H1 (cell line): ENCODE measurements at places on chromosomes 12 and 14. TPM values are rescaled to one million over a fixed set of nuclear protein-coding genes. Genes with fewer than 3 reads are reported as not detected.

DNA sequence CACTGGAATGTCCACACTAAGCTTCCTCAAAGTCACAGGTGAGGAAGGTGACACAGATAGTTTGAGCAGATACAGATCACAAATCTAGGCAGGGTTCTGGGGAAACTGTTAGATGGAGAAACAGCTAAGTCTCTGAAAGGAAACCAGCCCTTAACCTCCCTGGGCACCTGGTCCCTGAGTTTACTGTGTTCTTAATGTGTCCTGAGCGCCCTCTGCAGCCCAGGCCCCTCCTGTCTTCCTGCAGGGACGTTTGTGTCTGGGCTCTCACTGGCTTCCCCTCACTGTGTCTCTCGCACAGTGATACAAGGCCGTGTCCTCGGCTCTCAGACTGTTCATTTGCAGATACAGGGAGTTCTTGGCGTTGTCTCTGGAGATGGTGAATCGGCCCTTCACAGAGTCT, 684.3 kb downstream of the TMEM121 start:
- no peak for DNase-seq

DPPA3 gene
- total RNA-seq = 1.2 and 1.6 TPM in 2 replicates

DNA sequence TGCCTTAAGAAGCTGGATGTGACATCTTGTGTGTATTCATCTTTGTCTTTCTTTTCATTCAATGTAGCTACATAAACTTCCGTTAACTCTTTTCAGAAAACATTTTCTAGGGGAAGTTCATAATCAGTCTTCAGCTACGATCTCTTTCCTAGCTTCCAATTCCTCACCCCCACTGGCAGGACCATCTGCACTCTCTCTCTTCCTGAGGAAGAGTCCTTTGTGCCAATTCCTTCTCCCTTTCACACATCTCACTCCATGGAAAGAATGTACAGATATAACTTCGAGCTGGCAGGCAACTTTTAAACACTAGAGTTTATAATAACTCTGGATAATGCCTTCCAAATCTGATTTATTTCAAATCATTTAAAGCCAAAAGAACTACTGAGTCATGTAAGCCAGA, 495.7 kb downstream of the GALC start:
- DNase-seq = no peak

TRIM9 gene
- total RNA-seq = 3.8 and 5.4 TPM in 2 replicates

- DNase-seq = no peak
These were observed 86.1 kb downstream of the MYF5 start for GRCh38 chr12:80802652-80803400.

DNA sequence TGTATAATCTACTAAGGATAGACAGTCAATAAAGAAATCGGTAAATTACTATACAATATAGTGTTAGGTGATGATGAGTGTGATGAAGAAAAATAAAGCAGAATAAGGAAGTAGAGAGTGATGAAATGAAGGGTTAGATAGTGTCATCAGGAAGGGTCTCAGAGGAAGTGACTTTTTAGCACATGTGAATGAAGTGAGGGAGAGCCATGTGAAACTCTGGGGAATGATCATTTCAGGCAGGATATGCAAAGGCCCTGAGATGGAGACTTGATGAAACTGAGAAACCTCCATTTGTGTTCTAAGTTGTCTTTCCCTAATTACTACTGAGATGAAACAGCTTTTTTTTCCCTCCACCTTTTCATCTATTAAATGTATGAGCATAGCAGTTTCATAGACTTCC, 19.4 kb upstream of the GNPTAB start:
- DNase-seq = no peak

DNA sequence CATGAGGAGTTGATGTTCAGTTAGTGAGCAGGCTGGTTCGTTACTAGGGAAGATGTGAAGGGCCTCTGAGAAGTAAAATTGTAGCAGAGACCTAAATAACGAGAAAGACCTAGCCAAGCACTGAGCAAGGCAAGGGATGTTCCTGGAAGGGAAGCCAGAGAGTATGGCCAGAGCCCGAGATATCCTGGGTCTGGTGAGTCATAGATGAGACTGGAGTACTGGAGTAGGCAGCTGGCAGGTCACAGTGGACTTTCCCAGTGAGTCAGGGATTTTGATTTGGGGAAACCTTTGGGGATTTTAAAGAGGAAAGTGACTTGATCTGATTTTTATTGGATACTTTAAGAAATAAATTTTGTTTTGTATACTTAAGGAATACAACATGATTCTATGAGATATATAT, 369.0 kb downstream of the DIO2 start:
- DNase-seq = no peak

ANG gene
- total RNA-seq = 2.2 and 4.3 TPM in 2 replicates

- no peak for DNase-seq
These were observed 404.4 kb upstream of the MGAT4C start for GRCh38 chr12:86660488-86661147.

AACS gene
- 52.4 and 54.6 TPM in 2 replicates for total RNA-seq

GRCh38 chr14:40402957-40403356, 970.7 kb upstream of the FBXO33 start:
- DNase-seq = no peak

GRCh38 chr12:118986050-118986449, 4.7 kb downstream of the SRRM4 start:
- no peak for DNase-seq

- DNase-seq = no peak
These were observed 81.2 kb downstream of the PRKD1 start for GRCh38 chr14:29846339-29847055.

HOXC13 gene
- total RNA-seq = 0.13 TPM in 1 of 2 replicates, not detected in the other

GRCh38 chr14:102822311-102822863, 45.1 kb downstream of the TRAF3 start:
- no peak for DNase-seq

GRCh38 chr12:62536546-62536945, 69.9 kb downstream of the MON2 start:
- DNase-seq = no peak

LIN7A gene
- total RNA-seq = 17.8 and 22.0 TPM in 2 replicates

PIK3C2G gene
- not detected in 2 replicates for total RNA-seq

DNA sequence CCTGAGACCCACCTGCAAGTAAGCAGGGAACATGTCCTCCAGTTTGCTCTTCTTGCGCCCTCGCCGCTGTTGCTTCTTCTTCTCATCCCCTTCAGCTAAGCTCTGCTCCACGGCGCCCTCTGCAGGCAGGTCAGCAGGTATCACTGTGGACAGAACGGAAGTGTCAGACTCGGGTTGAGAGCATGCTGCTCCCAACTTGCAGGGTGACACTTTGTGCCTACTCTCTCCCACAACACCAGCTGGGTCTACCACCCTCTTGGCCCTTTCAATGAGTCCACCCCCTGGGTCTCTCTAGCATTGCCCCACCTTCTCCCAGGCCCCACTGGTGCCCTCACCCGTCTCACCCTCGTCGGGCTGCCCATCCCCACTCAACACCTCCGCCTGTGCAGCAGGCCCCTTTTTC, 16.7 kb downstream of the KMT2D start:
- DNase-seq = peak; percentile 96

DNA sequence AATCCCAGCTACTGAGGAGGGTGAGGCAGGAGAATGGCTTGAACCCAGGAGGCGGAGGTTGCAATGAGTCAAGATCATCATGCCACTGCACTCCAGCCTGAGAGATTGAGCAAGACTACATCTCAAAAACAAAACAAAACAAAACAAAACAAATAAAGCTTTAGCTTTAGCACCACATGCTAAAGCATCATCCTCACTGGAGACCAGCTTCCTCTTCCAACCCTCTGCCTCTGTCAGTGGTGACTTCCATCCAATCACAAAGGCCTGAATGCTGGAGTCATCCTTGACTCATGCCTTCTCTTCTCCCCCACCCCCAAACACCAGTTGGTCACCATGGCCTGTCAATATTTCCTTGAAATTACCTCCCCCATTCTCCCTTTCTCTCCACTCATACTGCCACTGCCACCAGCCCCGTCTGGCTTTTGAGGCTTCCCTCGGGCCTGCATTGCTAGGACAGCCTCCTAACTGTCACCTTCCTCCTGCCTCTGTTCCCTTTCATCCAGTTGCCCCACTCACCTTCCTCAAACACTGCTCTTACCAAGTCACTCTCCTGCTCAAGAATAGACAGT, 1.4 kb downstream of the ZNF385A start:
- no peak for DNase-seq

GRCh38 chr14:49942090-49942489, 49.2 kb downstream of the ARF6 start:
- no peak for DNase-seq

GRCh38 chr12:10052193-10052913, 21.9 kb downstream of the CLEC9A start:
- no peak for DNase-seq
